ENCODE measurements at places on chromosomes 5 and 9. TPM values are rescaled to one million over a fixed set of nuclear protein-coding genes. Genes with fewer than 3 reads are reported as not detected.

The TAF11L5 gene
- total RNA-seq: not detected

The PCDHA13 gene
- total RNA-seq: 0.66 TPM

The IFNE gene
- total RNA-seq: not detected

The PCSK5 gene
- total RNA-seq: 32.7 TPM

The FOXD4L4 gene
- 0.63 TPM for total RNA-seq

The WNT8A gene
- total RNA-seq: not detected

The INSL4 gene
- not detected for total RNA-seq

The PTCD2 gene
- 6.3 TPM for total RNA-seq

The OR1L8 gene
- 0.66 TPM for total RNA-seq

The TAL2 gene
- total RNA-seq: not detected

The SPATA31A3 gene
- not detected for total RNA-seq

The MRPS27 gene
- 59.0 TPM for total RNA-seq

The IRX1 gene
- total RNA-seq: 1.9 TPM

The CCDC192 gene
- 1.8 TPM for total RNA-seq

Measured in tibial nerve (tissue), 4 donors.